Liver (tissue), 10 donors: ENCODE measurements at places on chromosomes 16 and 17. TPM values are rescaled to one million over a fixed set of nuclear protein-coding genes. Genes with fewer than 3 reads are reported as not detected.

DNA sequence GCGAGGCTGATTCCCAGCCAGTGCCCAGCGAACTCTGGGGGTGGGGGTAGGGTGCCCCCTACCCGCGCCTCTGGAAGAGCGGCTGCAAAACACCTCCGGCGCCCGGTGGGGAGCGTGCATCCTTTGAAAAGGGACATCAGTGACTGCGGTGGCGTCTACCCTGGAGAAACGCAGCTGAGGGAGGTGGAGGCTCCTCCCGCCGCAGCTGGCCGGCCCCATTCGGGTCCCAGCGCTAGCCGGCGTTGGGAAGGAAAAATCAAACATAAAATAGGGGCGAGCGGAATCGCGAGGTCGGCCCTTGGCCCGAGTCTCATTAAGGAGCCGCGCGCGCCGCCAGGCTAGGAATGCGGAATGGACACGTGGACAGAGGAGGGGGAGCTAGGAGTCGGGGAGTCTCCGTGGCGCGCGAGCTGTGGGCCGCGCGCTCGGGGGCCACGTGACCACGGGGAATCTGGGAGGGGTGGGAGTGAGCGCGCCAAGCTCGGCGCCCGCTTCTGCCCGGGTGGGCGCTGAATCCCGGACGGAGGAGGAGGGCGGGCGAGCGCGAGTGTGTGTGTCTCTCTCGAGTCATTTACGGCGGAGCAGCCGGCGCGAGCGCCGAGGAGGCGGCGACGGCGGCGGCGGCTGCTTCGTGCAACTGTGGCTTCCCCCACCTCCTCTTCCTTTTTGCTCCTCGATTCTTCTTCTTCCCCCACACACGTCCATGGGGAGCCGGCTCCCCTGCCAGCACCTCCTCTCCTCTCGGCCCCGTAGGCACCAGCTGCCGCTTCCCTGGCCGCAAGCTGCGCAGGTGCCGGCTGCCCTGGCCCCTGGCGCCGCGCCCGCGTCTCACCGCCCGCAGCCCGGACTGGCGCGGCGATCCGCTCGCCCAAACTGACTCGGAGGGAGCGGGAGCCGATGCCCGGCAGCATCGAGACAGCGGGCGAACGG is at the start of gene TMEM132E:
Gene TMEM132E, plus strand, starts transcription at position 566 of the 930 bp plus-strand sequence. CDS start 1,495 bp downstream, outside the sequence.
- peak within 1 kb of the TSS; percentile 46 for H3K4me3 ChIP-seq
- no peaks in the 10 kb centered on the region for H3K36me3 ChIP-seq
- no peak for DNase-seq
- no peak within 1 kb of the TSS for H3K27ac ChIP-seq

The KRT28 gene
- total RNA-seq = not detected

DNA sequence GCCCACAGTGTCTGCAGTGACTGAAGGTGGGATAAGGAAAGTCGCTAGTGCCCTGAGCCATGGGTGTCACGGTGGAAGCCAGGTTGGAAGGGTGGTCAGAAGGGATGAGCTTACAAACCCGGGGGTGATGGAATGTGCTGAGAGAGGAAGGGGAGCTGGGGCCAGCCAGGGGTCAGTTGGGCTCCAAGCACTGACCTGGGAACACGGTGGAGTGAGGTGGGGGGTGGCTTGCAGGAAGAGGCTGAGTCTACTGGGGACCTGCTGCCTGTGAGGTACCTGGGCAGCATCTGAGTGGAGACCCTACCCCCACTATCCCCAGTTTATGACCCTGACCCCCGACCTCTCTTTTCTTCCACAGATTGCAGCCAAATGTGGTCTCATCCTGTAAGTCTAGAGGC is 3.1 kb downstream of the TMEM92 start:
- no peak overlapping the region for H3K27ac ChIP-seq
- H3K4me1 ChIP-seq = peaks cover 10% of the 10 kb centered on the region
- DNase-seq = no peak
- H3K36me3 ChIP-seq = no peaks in the 10 kb centered on the region
- no peak overlapping the region for H3K4me3 ChIP-seq

DNA sequence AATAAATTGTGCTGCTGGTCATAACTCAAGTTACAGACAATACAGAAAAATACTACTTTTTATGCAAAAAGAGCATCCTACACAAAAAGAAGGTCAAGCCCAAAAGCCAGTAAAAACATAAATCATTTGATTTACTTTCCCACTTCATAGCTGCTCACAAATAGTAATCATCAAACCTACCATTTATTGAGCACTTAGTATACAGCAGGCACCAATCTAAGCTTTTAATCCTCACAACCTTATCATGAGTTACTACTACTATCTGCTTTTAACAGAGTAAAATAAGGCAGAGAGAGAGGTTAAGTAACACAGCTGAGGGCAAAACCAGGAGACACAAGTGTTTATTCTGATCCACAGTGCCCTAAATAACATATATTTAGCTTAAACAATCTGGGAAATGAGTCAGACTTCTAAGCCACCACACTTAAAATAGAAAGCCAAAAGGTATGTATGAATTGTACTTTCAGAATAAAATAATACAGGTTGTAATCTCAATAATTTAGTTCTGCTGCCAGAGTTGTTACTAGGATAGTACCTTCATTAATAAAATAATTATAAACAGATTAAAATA is 1.7 kb upstream of the AARS1 start:
- no peaks in the 10 kb centered on the region for H3K27me3 ChIP-seq
- peaks cover 6% of the 10 kb centered on the region for H3K4me1 ChIP-seq
- H3K36me3 ChIP-seq = no peaks in the 10 kb centered on the region
- no peak overlapping the region for H3K27ac ChIP-seq
- no peak for DNase-seq

- H3K36me3 ChIP-seq = no peaks in the 10 kb centered on the region
- no peaks in the 10 kb centered on the region for H3K4me1 ChIP-seq
- no peaks in the 10 kb centered on the region for H3K27me3 ChIP-seq
- DNase-seq = no peak
- no peak overlapping the region for H3K4me3 ChIP-seq
Measured at GRCh38 chr16:81796035-81796434, 16.9 kb downstream of the PLCG2 start.

The KRTAP1-5 gene
- total RNA-seq = not detected

GRCh38 chr17:64357191-64357981 is 33.3 kb downstream of the PECAM1 start:
- H3K36me3 ChIP-seq = no peaks in the 10 kb centered on the region
- H3K27ac ChIP-seq = no peak overlapping the region
- H3K4me3 ChIP-seq = no peak overlapping the region
- H3K27me3 ChIP-seq = no peaks in the 10 kb centered on the region

- H3K27ac ChIP-seq = no peak overlapping the region
- H3K27me3 ChIP-seq = no peaks in the 10 kb centered on the region
- no peak for DNase-seq
Measured at GRCh38 chr17:1056761-1057160, 59.8 kb downstream of the TIMM22 start.
